ENCODE measurements at places on chromosomes 4 and X. TPM values are rescaled to one million over a fixed set of nuclear protein-coding genes. Genes with fewer than 3 reads are reported as not detected.

DNA sequence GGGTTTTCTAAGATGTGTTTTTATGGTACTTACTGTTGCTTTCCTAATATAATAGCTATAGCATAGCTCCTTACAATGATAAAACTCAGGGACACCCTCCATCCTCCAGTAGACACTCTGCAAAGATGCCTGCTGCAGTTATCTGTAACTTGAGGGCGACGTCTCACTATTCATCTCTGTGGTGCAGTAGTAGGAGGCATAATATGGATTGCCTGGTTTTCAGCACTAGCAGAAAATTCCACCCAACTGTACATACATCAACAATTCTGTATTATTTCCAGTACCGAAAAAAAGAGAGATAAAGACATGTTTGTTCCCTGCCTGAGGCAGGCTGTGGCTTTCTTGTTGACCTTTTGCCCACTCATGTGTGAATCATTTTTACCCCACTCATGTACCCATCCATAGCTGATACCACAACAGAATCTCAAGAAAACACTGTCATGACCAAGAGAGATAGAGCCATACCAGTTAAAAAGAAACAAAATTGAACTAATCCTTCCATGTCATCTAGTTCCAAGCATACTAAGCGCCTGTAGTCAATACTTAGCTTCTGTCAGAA is 220.1 kb downstream of the RAB28 start:
- H3K4me1 ChIP-seq = no peaks in the 10 kb centered on the region
- H3K4me3 ChIP-seq = no peak overlapping the region
- no peaks in the 10 kb centered on the region for H3K27me3 ChIP-seq
- H3K36me3 ChIP-seq = no peaks in the 10 kb centered on the region

GRCh38 chrX:117538178-117539089 is 578.2 kb downstream of the KLHL13 start:
- no peaks in the 10 kb centered on the region for H3K4me1 ChIP-seq
- H3K4me3 ChIP-seq = no peak overlapping the region
- H3K27me3 ChIP-seq = no peaks in the 10 kb centered on the region
- H3K27ac ChIP-seq = no peak overlapping the region

DNA sequence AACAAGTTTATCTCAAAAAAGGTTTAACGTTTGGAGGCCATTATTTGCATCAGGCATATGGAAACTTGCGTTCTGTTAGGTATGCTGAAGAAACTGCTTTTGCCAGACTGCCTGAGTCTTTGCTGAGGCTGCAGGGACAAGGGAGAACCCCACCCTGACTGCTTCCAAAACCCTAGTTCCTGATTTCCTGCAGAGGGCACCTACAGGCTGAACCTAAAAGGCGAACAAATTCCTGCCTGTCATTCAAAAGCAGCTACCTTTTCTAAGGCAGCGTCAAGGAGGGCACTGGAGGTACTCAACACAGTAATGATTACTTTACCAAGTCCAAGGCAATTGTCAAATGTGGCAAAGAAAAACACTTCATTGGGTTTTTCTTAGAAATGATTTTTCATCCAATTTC is 578 bp upstream of the CORIN start:
- no peak overlapping the region for H3K4me3 ChIP-seq
- H3K36me3 ChIP-seq = no peaks in the 10 kb centered on the region
- no peak overlapping the region for H3K27ac ChIP-seq
- peaks cover 15% of the 10 kb centered on the region for H3K4me1 ChIP-seq
- DNase-seq = no peak
- H3K27me3 ChIP-seq = no peaks in the 10 kb centered on the region

- no peaks in the 10 kb centered on the region for H3K36me3 ChIP-seq
- no peaks in the 10 kb centered on the region for H3K27me3 ChIP-seq
Measured at GRCh38 chr4:121064482-121064881, 7.9 kb downstream of the NDNF start.

- DNase-seq = no peak
- H3K4me3 ChIP-seq = no peak overlapping the region
- H3K27me3 ChIP-seq = no peaks in the 10 kb centered on the region
- no peak overlapping the region for H3K27ac ChIP-seq
- no peaks in the 10 kb centered on the region for H3K36me3 ChIP-seq
Measured at GRCh38 chr4:16196482-16197393, 29.5 kb downstream of the TAPT1 start.

GRCh38 chrX:22520128-22520828 is 247.6 kb downstream of the CBLL2 start:
- H3K4me3 ChIP-seq = no peak overlapping the region
- H3K27ac ChIP-seq = no peak overlapping the region
- no peaks in the 10 kb centered on the region for H3K4me1 ChIP-seq
- no peaks in the 10 kb centered on the region for H3K27me3 ChIP-seq

GRCh38 chr4:183195534-183195933 is 96.5 kb downstream of the WWC2 start:
- H3K36me3 ChIP-seq = no peaks in the 10 kb centered on the region
- no peaks in the 10 kb centered on the region for H3K4me1 ChIP-seq
- H3K27ac ChIP-seq = no peak overlapping the region
- H3K4me3 ChIP-seq = no peak overlapping the region

GRCh38 chr4:25180524-25181131 is 20.4 kb upstream of the SEPSECS start:
- no peaks in the 10 kb centered on the region for H3K27me3 ChIP-seq
- H3K4me1 ChIP-seq = no peaks in the 10 kb centered on the region
- H3K4me3 ChIP-seq = no peak overlapping the region
- peak; percentile 47 for DNase-seq
- no peak overlapping the region for H3K27ac ChIP-seq

DNA sequence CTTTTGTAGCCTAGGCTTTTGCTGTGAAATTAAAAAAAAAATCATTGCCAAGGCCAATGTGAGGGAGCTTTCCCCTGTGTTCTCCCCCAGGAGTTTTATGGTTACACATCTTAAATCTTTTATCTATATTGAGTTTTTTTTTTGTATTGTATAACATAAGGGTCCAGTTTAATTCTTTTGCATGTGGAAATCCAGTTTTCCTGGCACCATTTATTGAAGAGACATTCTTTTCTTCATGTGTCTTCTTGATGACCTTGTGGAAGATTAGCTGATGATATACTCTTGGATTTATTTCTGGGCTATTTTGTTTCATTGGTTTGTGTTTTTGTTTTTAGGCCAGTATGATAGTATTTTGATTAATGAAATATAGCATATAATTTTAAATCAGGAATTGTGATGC is 225.0 kb downstream of the ADAM29 start:
- no peak overlapping the region for H3K4me3 ChIP-seq
- H3K27ac ChIP-seq = no peak overlapping the region
- H3K27me3 ChIP-seq = no peaks in the 10 kb centered on the region
- DNase-seq = no peak
- H3K4me1 ChIP-seq = no peaks in the 10 kb centered on the region

Gene BEX5
- total RNA-seq = 20.7 TPM

Gene DGKK
- 0.39 TPM for total RNA-seq

Gene TRAPPC2
- 9.7 TPM for total RNA-seq
